ENCODE measurements at places on chromosomes 3 and 15.

- no peak for DNase-seq
Measured at GRCh38 chr15:62781081-62781497, 261.5 kb upstream of the TPM1 start.

DNA sequence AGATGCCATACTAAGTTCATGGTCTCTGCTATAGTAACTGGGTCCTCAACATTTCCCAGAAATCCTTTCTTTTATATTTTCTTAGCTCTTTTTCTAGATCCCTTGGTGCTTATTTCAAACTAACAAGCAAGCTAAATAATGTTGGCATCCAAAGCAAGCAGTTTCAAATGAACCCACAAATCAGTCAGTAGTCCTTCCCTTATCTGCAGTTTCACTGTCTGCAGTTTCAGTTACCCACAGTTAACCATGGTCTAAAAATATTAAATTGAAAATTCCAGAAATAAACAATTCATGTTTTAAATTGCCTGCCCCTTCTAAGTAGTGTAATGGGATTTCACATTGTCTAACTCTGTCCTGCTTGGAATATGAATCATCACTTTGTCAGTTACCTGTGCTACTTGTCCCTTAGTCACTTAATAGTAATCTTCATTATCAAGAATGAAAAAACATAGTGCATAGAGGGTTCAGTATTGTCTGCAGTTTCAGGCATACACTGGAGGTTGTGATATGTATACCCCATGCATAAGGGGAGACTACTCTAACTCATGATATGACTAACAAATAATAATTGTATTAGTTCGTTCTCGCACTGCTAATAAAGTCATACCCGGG is 633.7 kb downstream of the MECOM start:
- DNase-seq = no peak

DNA sequence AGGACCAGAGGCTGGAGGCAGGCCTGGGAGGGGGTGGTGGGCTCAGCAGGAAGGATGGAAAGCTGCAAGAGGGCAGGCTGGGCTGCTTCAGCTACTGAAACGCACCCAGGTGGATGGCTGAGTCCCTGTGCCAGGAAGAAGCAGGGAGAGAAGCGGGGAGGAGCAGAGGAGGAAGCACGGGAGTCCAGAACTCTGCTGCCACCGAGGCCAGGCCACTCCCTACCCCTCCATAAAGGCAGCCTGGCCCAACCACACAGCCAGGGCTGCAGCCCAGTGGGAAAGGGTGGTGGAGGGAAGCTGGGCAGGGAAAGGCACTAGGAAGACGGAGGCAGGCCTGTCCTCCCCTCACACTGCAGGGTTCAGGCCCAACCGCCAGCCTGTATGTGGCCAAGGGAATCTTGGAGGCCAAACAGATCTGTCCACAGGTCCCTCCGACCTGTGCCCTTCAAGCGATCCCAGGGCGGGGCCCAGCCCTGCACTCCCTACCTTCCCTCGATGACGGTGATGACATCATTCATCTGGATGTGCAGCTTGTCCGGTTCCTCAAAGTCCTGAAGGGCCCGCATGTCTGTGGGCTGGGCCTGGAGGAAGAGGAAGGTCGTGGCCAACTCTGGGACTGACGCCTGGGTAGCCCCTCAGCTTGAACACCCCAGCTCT is 30.5 kb downstream of the TNK2 start:
- DNase-seq = no peak

DNA sequence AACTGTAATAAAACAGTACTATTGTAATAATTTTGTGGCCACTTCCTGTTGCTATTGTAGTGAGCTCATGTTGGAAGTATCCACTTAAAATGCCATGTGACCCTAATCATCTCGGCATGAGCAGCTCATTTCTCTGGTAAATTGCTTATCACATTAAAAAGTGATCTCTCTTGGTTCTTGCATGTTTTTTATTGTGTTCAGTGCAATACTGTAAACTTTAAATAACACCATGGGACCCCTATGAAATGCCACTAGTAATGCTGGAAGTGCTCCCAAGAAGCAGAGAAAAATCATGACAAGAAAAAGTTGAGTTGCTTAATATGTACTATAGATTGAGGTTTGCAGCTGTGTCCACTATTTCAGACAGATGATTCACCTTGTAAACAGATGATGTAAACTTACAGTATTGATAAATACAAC is 45.6 kb downstream of the NMD3 start:
- no peak for DNase-seq

DNA sequence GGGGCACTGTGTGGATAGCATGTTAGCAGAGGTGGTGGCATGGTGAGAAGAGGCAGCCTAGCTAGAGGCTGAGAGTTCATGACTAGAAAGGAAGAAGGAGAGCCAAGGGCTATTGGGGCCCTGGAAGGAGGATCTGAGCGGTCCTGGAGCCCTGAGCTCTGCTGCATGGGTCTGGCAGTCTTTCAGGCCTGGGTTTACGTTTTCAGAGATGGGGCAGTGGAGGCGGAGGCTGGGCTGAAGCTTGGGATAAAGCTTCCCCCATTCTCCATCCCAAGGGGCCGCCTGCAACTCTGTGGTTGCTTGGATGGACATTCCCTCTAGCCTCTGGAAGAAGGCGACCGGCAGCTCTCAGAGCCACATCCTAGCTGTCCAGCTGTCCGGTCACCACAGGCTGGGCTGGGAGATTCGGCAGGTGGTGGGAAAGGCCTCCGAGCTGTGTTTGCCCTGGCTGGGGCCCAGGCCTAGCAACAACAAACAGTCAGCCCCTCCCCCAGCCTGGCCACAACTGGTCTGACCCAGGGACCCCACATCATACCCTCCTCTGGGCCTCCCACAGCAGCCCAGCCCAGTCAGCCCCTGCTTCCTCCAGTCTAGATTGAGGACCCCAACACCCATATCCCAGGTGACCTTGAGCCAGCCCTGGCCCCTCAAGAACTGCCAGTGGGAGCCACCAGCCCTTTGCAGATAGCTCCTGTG is 1.8 kb upstream of the SLC38A3 start:
- DNase-seq = no peak

DNA sequence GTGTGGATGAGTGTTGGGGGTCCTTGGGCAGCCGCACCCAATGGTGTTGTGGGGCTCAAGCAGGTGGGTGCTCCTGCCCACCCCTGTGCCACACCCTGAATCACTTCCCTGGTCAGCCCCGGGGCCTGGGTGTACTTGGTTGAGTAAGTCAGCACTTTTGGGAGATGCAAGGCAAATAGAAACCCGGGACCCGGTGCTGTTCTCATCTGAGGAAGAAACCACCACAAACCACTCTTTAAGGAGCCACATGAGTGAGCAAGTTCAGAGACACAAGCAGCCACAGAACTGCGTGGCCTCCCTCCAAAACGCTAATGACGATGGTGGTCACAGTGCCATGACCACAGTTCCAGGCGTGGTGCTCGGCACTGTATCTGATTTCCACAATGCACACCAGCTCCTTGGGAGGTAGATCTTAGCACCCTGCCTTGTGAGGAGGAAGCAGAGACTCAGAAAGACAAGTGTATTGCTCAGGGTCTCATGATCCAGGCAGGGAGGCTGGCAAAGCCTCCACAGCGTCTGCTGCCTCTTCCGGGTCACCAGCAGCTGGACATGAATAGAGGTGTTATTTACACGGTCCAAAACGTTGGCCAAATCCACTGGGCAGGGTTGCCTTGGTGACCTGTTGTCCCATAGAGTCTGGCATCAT is 118.2 kb upstream of the ALDH1A3 start:
- no peak for DNase-seq

GRCh38 chr3:74537164-74537563 is 77.3 kb downstream of the CNTN3 start:
- DNase-seq = no peak

DNA sequence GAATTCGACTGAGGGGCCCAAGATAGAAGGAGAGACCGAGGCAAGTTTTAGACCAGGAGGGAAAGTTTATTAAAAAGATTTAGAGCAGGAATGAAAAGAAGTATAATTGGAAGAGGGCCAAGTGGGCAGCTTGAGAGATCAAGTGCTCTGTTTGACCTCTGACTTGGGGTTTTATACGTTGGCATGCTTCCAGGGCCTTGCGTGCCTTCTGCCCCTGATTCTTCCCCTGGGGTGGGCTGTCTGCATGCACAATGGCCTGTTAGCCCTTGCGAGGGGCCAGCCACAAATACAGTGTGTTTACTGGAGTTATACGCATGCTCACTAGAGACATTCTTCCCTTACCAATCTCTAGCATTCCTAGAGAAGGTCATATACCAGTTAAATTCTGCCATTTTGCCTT is 70.7 kb upstream of the LARS2 start:
- no peak for DNase-seq

GRCh38 chr15:66899555-66900350 is 165.6 kb upstream of the SMAD3 start:
- DNase-seq = no peak

GRCh38 chr15:50953302-50953701 is 44.8 kb downstream of the AP4E1 start:
- DNase-seq = no peak

DNA sequence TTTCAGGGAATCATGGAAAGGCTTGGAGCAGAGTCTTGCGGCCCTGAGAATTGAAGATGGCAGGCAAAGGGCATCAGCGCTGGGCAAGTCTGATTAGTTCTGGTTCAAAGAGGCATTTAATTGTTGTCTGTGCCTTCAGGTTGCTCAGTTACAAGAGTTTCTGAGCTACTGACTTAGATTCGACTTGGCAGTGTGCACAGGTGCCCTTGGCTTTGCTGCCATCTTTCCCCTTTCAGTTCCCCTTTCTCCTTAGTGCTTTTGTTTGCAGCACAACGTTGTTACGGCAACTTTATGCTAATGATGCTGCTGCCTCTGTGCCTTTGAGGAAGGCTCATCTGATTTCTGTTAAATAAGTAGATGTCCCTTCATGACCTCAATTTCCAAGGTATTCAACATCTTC is 12.5 kb downstream of the P2RY14 start:
- no peak for DNase-seq

DNA sequence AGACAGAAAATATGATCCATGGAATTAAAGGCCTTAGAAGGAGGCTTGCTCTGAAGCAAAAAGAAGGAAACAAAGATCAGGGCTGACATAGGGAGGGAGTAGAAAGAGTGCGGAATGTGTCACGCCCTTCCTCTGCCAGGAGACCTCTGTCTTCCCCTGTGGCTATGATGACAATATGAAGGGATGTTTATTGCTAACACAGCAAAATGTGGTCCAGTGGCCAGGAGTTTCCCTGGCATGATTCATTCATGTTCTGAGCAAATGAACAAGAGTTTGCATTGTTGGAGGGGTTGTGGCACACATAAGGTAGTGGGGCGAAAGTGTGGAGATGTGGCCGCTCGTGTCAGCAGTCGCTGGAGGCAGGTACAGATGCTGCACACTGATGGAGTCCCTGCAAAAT is 169.4 kb downstream of the SHQ1 start:
- no peak for DNase-seq

GRCh38 chr3:31197941-31198340 is 303.5 kb upstream of the GADL1 start:
- DNase-seq = no peak

- peak; percentile 24 for DNase-seq
Measured at GRCh38 chr3:122415104-122415744, 638 bp downstream of the WDR5B start.

GRCh38 chr3:4107430-4107829 is 195.7 kb upstream of the SETMAR start:
- DNase-seq = no peak

DNA sequence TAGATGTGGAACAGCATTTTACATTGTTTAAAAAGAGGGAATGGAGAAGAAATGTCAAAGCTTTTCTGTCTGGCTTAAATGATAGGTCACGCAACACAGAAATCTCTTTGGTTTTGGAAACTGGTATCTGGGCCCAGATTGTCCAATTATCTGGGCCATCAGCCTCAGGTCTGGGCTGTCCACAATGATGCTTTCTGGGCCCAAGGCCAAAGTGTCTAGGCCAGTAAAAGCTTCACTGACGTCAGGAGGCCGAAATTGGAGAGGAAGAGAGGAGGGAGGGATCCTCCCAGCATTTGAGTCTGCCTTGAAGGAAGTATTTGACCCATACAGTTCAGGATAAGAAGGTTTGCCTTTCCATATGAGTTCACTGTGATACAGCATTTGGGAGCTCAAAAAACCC is 60.7 kb upstream of the ALDH1A3 start:
- no peak for DNase-seq
